SHP77 treated with DMSO at 0.1 percent for 48 hours (cell line): ENCODE measurements at places on chromosomes 4 and X.

GRCh38 chrX:119539872-119540271, 25.3 kb downstream of the STEEP1 start:
- no peak for DNase-seq

- DNase-seq: no peak
These were observed 685.5 kb downstream of the KCTD8 start for GRCh38 chr4:43763029-43763610.

- no peak for DNase-seq
These were observed 71.5 kb downstream of the ARHGEF9 start for GRCh38 chrX:63713526-63713925.

DNA sequence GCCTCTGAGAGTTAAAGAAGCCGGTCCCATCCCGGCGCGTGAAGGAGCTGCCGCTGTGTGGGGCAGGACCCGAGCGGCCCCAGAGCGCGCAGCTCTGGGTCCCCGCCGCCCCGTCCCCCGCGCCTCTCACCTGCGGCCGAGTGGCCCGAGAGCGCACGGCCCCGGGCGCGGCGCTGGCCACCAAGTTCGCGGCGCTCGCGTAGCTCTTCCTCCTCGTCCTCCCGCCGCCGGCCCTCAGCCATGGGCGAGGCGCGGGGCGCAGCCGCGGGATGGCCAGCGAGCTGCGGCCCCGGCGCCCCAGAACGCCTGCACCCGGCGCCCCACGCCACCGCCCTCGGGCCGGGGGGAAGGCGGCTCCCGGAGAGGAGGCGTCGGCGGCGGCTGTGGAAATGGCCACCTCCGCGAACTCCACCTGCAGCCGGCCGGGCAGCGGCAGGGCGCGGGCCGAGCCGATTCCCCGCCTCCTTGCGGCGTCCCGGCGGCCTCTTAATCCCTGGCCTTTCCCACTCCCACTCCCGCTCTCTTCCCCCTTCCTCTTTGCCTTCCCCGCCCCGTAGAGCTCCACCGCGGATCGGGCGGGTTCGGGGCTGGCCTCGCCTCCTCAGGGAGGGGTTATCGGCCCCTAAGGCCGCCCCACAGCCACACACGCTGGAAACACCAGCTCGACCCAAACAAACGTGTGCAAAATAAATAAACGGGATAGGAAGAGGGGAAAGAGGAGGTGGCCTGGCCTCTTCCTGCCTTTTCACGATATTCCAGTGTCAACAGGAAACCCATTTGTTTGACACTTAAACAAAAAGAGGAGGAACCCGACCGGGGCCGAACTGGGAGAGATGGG, at the start of gene SH3D19:
Gene SH3D19 (minus strand): TSS at position 495 of the 838 bp plus-strand sequence. CDS start 253 bp downstream, at position 242.
- no peak for DNase-seq
